ENCODE measurements at places on chromosomes 5 and 9.

DNA sequence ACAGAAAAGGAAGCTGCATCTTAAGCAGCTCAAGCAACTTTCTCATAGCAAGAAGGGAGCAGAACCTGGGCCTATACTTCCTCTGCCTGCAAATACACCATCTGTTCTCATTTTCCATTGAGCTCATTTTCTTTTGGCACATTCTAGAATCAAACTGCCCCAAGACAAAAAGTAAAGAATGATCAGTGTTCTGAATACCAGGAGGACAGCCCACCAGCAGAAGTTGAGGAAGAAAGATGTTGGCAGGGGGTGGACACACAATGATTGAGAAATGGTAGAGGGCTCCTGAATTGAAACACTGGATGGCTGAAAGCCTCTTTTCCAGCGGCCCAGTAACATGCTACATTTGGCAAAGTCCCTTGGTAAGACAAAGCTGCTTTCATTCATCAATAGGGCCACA lies 171.8 kb downstream of the MED10 start:
- no peak for DNase-seq

GRCh38 chr9:109132567-109133021 lies 12.8 kb upstream of the TMEM245 start:
- no peak for DNase-seq

- no peak for DNase-seq
Observed at GRCh38 chr9:61667559-61668121, 477.8 kb downstream of the SPATA31A7 start.

- no peak for DNase-seq
Observed at GRCh38 chr5:127440831-127441230, 76.6 kb upstream of the PRRC1 start.

DNA sequence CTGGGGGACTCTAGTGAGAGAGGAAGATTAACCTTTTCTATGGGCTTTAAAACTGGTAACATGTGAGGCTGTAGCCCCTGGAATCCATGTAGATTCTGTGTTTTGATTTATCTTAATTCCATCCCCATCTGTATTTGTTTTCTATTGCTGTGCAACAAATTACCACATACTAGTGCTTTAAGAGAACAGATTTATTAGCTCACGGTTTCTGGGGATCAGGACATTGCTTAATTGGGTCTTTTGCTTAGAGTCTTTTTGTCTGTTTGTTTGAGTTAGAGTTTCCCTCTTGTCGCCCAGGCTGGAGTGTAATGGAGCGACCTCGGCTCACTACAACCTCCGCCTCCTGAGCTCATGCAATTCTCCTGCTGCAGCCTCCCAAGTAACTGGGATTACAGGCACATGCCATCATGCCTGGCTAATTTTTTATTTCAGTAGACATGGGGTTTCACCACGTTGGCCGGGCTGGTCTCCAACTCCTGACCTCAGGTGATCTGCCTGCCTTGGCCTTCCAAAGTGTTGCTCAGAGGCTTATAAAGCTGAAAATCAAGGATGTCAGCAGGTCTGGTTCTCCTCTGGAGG lies 29.9 kb upstream of the GNA14 start:
- no peak for DNase-seq

DNA sequence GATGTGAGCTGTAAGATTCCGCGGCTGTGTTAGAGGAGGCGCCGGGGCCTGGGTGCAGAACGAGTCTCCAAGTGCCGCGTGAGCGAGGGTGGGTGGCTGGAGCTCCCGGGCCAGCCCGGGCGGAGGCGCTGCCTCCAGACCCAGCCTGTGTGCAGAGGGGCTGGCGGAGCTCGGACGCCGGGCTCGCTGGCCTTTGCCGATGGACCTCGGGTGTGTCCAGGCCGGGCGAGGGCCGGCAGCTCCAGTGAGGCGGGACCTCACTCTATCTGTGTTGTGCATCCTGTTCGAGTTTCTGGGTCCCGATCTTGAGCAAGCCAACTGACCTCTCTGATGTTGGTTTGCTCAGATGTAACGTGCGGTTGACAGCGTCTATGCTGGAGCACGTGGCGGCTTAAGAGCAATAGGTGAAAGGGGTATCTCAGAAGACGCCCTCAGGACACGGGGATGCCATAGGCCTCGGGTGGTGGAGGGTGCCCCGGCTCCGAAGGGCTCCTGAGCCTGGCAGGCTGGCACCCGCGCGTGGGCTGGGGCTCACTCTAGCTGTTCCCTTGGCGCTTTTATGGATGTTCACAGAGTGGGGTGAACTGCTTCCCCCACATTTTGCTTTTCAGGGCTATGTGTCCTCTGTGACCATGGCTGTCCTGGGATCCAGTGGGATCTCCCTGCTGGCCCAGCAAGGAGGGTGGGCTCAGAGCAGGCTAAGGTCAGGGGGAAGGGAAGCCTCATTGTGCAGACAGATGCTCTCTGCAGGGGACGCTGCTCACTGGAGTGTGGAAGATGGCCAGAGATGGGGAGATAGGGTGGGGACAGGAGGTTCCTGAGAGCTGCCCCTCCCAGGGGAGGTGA lies 69.8 kb downstream of the MRPL36 start:
- DNase-seq = no peak

GRCh38 chr5:119322948-119323537 lies 32.8 kb upstream of the TNFAIP8 start:
- no peak for DNase-seq

DNA sequence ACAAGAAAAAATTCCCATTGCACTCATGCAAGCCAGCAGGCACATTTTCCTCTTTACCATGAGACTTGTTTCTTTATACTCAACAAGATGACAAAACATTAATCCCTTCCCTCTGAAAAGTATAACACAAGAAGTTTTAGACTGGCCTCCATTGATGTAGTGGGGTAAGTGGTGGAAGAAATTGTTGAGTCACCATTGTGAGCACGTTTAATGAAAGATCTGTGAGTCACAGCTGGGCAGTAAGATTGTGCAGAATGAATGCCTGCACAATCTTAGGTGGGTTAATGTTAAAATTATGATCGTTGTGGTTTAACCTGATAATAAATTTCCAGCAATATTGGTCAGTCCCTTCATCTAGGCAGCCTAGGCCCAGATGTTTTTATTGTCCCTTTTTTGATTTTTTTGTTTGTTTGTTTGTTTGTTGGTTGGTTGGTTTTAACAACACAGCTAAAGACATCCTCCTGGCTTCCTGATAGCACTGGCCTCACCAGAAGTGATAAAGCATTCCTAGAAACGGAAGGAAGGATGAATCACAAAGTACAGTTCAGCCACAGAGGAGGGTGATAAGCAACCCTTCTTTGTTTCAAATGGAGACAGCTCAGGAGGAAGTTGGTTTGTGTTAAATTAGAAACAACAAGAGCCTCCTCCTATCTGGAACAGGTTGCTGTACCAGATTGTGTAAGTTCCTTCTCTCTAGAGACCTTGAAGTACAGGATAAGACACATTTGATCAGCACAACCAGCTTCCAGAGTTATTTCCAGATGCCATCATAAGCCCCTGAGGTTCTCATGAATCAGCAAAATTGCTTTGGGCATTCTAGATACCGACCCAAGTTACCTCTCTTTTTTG lies 40.3 kb downstream of the SLC24A2 start:
- DNase-seq = no peak

DNA sequence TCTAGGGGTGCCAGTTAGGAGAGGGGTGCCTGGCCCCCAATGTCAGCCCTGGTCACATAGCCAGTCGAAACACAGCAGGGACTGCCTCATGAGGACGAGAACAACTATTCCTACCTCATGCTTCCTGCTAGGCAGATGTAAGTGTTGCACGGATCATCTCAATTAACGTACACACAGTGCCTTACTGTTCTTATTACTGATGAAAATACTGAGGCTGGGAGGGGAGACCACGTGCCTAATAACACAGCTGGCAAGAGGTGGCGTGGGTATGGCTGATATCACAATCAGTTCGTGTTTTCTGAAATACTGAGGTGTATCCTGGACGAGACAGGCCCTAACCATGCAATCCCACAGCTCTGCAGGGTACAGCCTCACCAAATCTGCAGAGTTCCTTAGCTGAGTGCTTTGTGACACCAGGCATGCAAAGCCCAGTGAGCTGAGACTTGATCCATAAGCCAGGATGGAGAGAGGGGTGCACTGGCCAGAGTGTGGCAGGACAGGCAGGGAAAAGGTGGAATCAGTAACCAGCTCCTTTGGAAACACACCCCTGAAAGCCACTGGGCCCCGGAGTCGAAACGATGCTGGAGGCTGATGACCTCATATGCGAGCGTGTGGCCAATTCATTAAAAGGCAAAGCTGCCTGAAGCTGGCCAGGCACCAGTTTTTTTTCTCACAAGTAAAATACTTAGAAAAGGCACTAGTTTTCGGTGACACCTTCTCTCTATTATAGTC lies 63.9 kb downstream of the PRRT1B start:
- no peak for DNase-seq

- no peak for DNase-seq
Observed at GRCh38 chr5:62631909-62632580, 53.4 kb downstream of the LRRC70 start.

GRCh38 chr5:175796536-175797499 lies 74.6 kb upstream of the CPLX2 start:
- DNase-seq = peak; percentile 51

GRCh38 chr9:99722877-99723276 lies 98.8 kb upstream of the NR4A3 start:
- no peak for DNase-seq

DNA sequence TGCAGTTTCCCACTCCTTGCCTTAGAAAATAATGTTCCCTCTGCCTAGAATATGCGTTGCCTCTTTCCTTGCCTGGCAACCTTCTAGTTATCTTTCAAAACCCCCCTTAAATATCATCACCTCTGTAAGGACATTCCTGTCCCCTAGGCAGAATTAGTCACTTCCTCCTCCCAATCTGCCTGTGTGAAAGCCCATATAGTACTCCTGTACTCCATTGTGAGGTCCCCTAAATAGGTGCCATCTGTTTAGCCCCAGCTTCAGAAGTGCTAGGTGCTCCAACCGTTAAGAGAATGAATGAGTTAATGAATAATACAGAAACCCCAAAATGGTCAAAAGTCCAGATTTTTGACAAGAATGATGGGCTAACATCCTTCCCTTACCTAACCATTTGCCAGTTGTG lies 181.4 kb downstream of the GDNF start:
- DNase-seq = no peak

- DNase-seq = no peak
Observed at GRCh38 chr5:7494481-7495130, 98.7 kb downstream of the ADCY2 start.

DNA sequence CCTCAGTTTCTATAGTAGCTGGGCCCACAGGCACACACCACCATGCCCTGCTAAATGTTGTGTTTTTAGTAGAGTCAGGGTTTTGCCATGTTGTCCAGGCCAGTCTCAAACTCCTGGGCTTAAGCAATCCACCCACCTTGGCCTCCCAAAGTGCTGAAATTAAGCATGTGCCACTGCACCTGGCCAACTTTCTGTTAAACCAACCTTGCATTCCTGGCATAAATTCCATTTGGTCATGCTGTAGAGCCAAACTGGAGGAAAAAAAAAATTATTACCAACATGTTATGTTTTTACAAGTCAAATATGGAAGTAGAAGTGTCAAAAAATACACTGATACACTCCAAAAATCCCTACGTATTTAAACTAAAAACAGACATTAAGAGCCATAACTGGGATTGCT lies 54.1 kb downstream of the ERMP1 start:
- DNase-seq = no peak

DNA sequence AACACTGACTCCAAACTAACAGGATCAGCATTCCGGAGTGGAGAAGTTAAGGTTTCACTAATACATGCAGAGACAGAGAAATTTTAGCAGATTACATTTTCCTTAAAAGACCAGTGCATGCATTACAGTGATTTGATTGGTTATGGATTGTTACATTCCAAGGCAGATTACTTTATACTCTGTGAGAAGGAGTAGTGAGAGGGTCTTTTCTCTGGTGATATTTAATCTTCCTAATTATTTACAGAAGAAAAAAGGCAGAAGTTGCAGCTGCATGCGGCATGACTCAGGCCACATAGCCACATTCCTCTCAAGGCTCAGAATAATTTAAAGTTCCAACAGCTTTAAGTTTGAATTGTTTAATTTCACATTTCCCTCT lies 53.0 kb upstream of the PDZD2 start:
- no peak for DNase-seq

DNA sequence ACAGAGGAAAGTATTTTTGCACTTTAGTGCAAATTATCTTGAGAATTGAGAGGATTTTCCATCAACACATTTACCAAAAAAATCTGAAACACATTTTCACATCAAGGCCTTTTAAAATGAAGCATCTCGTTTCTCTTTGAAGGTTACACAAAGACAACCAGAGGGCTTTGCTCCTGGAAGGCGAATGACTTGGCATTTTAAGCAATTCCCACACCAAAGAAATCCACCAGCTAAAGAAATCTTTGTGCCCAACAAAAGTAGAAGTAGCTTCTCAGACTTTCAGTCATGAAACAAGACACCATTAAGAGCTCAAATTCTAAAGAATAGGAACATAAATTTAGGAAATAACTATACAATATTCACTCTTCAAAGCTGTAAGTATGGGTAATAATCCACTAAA lies 59.9 kb downstream of the HABP4 start:
- DNase-seq = no peak

GRCh38 chr5:53874409-53874808 lies 314.0 kb downstream of the NDUFS4 start:
- DNase-seq = no peak

DNA sequence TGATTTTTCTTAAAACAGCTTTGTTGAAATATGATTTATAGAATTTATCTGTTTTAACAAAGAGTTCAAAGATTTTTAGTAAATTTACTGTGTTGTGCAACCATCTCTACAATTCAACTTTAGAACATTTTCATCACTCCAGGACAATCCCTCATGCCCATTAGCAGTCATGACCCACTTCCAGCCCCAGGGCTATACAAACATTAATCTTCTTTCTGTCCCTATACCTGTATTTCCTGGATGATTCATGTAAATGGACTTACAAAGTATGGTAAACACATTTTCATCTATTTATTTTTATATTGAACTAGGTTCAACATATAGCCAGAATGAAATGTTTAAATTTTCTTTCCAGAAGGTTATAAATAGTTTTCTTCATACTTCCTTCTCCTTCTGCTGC lies 127.8 kb upstream of the CCDC180 start:
- DNase-seq = no peak

Measured in activated naive CD8-positive, alpha-beta T cell treated with anti-CD3 and anti-CD28 coated beads, Interleukin-2, amount 50 U/mL, for 16 hours (primary cell).